Activated CD4-positive, alpha-beta memory T cell treated with anti-CD3 and anti-CD28 coated beads, Interleukin-2, amount 10 ng/mL, durations not matched to agents 7 days and 5 days (primary cell): ENCODE measurements at places on chromosomes 4 and X.

DNA sequence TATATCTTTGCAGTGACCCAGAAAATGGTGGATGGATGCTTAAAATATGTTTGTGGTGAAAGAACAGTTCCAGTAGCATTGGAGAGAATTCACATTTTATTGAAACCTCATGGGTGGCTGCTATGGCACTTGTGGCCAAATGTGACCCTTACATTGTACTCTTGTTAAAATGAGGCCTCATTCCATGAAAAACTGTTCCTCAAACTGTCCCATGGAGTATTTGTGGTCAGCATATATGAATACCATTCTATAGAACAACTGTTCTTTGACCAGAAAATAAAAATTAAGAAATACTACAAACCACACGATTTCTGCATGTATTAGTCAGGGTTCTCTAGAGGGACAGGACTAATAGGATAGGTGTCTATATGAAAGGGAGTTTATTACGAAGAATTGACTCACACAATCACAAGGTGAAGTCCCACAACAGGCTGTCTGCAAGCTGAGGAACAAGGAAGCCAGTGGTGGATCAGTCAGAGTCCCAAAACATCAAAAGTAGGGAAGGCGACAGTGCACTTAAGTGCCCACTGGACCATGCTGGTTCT lies 35.1 kb downstream of the GEMIN8 start:
- DNase-seq, result no peak

DNA sequence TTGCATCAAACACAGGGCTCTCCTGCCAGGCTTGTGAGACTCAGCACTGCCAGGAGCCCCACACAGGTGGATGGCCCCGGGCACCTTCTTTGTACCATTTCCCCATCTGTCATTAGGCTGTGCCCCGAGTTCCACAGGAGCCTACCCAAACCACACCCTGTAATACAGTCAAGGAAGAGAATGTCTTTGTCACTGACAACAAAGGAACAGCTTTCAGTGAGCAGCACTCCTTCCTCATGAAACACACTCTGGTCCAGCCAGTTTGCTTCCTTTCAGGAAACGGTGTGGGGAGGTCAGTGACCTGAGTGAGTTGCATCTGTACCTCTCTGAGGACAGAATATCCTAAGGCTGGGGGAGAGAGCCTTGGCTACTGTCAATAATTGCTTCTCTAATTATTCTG lies 53.7 kb downstream of the LNX1 start:
- no peak for DNase-seq

DNA sequence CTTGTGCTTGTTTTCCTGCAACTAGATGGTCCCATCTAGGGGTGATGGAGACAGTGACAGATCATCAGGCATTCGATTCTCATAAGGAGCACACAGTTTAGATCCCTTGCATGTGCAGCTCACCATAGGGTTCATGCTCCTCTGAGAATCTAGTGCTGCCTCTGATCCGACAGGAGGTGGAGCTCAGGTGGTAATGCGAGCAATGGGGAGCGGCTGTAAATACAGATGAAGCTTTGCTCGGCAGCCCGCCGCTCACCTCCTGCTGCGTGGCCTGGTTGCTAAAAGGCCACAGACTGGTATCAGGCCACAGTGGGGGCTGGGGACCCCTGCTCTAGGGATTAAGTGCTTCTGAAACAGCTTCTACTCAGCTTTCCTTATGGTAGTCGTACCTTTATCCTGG lies 28.5 kb upstream of the CCDC110 start:
- DNase-seq, result no peak

DNA sequence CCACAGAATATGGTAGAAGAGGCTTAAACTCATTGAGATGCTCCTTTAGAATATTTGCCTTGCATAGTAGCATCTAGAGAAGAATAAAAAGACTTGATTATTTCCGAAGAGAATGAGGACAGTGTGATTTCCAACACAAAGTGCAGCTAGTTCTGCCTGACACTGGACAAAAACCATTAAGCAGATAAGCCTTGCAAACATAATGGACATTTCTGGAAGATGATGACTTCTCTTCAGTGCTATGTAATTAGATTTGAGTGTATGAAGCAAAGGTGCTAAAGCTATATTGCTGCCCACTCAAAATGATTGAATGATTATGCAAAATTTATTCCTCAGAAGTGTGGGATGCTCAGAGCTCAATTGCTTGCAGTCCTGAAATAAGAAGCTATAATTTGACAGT lies 156.4 kb downstream of the VEGFC start:
- DNase-seq, result no peak

DNA sequence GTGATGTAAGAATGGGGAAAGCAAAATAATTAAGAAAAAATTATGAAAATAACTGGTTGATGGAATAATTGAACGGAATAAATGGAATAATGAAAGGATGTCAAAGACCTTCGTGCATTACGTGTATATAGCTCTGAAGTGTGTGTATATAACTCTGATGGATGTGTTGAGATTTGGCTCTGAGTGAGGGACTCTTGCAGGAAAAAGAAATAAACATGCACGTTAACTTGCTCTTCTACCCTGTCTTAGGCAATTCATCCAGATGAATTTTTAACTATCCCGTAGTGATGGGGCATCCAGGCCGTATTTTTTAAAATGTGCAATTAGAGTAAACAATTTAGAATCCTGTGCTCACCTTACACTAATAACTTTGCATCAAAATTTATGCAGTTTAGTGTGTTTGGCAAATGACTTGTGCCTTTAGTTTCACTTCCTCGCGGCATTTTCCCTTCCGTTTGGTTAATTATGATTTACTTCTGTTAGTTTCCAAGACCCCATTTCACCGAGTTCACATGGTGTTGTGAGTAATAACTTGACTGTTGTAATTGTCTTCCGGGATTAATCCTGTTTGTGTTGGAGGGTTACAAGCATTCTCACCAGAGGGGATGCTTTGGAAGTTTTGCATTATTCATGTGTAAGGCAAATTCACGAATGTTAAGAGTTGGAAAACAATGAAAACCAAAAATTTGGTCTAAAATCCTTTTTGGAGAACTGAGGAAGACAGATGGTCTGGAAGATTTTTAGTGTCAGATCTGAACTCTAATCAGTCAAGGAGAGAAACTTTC lies 256.5 kb upstream of the FAT1 start:
- no peak for DNase-seq

DNA sequence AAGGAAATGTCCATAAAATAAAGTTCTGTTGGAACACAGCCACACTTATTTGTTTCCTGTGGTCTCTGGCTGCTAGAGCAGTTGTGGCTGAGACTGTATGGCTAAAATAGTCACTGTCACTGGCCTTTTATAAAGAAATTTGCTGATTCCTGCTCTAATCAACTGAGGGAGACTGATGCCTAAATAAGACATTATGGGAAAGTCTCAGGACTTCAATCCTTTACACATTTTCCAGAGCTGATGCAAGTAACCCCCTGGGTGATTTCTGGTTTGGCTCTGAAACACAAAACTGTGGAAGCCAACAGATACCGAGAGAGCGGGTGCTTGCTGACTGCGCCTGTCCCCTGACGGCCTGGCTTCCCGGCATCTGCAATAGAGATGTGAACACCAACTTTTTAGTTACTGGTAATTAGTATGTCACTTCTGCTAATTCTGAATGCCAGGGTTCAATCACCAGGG lies 64.0 kb downstream of the POLR2B start:
- no peak for DNase-seq

DNA sequence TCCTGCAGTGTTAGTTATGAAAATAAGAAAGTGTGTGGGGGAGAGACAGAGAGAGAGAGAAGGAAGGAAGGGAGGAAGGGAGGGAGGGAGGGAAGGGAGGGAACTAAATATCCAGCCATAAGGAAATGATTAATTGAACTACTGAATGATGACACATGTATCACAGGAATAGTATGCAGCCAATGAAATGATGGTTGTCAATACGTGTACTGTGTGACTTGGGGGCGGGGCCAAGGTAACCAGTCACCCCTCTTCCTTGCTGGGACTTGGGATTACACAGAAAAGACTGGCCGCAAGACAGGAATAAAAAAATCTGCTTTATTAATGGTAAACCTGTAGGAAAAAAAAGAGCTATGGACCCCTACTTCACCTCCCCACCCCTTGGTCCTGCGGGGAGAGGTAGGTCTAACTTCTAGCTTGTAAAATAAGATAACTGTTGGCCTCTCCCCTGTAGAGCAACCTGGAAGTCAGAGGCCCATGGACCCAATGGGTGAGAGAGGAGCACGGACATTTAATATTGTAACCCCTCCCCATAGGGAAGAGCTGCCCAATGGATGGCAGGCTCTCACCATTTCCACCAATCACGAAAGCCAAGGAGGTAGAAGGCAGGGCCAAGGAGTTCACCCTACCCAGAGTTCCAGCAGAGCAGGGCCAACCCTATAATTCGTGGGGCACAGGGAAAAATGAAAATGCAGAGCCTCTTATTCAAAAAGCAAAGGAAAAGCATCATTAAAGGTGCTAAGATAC lies 7.4 kb downstream of the PPP2R2C start:
- DNase-seq, result peak; percentile 8

GRCh38 chrX:41442824-41443550 lies 4.2 kb upstream of the NYX start:
- no peak for DNase-seq

- no peak for DNase-seq
Measured at GRCh38 chr4:3013839-3014350, 50.5 kb downstream of the GRK4 start.

DNA sequence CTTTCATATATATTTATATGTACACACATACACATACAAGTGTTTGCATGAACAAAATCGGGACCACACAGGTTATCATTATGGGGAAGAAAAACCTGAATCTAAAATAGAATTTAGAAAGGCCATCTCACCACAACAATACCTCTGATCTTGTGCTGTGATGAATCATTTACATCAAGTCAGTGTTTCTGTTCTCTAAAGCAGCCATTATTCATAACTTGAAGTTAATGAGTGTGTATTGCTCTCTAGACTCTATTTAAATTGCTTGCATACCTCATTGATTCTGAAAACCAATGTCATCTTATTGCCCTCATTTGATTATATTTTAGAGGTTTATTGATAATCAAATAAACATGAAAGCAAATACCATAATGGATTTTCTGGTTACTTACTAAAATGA lies 71.6 kb downstream of the FAM114A1 start:
- no peak for DNase-seq

DNA sequence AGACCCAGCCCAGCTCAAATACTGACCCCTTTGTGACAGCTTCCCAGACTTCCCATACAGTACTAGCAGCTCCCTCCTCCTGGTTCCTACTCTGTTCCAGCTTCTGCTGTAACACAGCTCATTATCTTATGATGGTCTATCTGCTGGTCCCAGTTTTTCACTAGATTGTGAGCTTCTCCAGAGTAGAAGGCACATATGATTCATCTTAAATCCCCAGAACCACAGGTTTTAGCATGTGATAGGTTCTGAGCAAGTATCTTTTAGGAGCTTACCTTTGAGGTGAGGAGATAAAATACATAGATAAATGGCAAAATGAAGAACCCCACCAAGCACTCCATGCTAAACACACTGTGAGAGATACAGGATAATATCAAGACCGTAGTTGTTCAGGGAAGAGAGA lies 27.6 kb upstream of the ANXA3 start:
- no peak for DNase-seq

DNA sequence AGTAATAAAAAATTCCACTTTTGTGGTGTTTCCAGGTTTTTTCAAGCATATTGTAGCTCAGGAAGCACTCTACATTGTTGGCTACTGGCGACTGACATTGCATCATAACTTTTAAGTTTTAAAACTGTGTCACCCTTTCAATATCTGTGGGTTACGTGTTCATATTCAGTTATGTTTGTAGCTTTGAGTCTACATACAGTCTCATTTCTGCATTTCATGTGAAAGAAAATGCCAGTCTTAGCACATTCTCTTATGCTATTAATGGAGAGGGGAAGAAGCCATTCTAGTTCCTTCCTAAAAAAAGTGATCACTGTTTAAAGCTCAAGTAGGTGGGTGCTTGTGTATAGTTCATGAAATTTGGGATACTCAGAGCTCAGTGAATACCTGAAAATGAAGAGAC lies 38.1 kb downstream of the DIAPH2 start:
- DNase-seq, result no peak

DNA sequence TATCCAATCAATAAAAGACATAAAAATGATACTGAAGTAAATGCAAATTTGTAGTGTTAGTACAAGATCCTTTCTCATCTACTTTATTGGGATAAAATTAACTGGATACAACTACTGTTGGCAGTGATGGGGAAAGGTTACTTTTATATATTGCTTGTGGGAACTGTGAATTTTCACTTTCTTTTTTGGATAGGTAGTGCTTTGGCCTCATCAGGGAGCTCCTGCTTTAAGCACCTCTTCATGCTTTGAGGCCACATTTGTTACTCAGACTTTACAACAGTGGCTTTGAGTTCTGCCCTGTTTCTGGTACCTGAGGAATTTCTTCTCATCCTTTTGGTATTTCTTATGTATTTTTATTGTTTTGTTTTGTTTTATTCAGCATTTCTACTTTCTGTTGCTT lies 316.8 kb upstream of the ZCCHC13 start:
- DNase-seq, result no peak

DNA sequence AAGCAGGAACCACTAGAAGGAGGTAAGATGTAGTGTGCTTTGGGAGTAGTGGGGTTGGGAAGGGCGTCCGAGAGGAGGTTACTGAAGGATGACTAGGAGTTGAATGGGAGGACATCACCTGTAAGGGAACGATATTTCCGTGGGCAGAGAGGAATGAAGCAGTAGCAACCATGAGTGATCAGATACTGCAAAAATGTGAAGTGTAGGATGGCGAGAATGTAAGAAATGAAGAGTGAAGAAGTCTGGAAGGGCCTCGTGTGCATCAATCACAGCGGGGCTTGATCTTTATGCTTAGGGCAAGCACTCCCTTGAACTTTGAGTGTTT lies 594 bp downstream of the MSMO1 start:
- no peak for DNase-seq

- DNase-seq, result no peak
Measured at GRCh38 chr4:38230121-38230801, 270.1 kb downstream of the PTTG2 start.

- no peak for DNase-seq
Measured at GRCh38 chr4:130163701-130164100, 1067.7 kb downstream of the C4orf33 start.

GRCh38 chr4:110472583-110473329 lies 3.2 kb upstream of the ENPEP start:
- no peak for DNase-seq

DNA sequence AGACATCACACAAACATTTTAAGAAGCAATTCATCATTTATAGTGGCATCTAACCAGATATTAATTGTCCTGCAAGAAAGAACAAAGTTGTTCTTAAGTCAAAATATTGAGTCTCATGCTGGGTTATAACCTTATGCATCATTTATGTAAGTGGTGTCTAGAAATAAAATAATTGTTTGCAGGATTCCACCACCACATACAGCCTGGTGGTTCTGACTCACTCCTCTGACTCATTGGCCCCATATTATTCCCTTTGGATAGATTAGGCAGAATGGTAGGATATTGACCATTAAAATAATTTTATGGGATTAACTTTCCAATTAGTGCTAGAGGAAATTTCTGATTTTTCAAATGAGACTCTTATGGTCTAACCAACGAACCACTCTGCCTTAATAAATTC lies 384.5 kb downstream of the GRXCR1 start:
- no peak for DNase-seq

GRCh38 chrX:122055979-122056715 lies 1008.7 kb downstream of the GLUD2 start:
- no peak for DNase-seq

- DNase-seq, result no peak
Measured at GRCh38 chr4:141609243-141609642, 27.1 kb upstream of the IL15 start.

- DNase-seq, result no peak
Measured at GRCh38 chrX:71540801-71541200, 7.9 kb downstream of the OGT start.

- peak; percentile 20 for DNase-seq
Measured at GRCh38 chrX:136200466-136200865, 50.7 kb downstream of the MAP7D3 start.
